ENCODE measurements at places on chromosomes 7 and 10.

- DNase-seq: no peak
Observed at GRCh38 chr7:27661811-27662489, 733 bp downstream of the HIBADH start.

GRCh38 chr7:71851776-71852498 lies 560.2 kb downstream of the CALN1 start:
- DNase-seq: no peak

- no peak for DNase-seq
Observed at GRCh38 chr7:125516194-125516593, 586.6 kb upstream of the POT1 start.

DNA sequence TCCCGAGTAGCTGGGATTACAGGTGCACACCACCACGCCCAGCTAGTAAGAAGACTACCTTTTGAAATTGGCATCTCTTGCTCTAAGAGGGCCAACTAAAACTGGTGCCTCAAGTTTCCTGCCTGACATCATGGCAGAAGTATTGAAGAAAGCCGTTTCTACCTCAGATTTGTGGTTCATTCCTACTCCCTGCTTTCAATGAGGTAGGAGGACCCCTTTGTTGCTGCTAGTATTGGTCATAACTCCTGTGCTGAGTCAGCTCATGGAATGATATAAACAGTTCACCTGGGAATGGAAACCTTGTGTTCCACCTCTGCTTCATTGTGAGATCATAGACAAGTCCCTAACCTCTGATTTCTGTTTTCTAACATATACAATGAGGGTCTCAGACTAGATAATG lies 82.8 kb downstream of the CDK6 start:
- no peak for DNase-seq

GRCh38 chr10:76358743-76359395 lies 927.4 kb downstream of the LRMDA start:
- DNase-seq: no peak

- DNase-seq: no peak
Observed at GRCh38 chr7:137846827-137847567, at the start of gene DGKI. DGKI (minus strand) TSS chr7:137846974.

GRCh38 chr10:69057951-69058297 lies 30.0 kb upstream of the SRGN start:
- DNase-seq: no peak

- DNase-seq: no peak
Observed at GRCh38 chr7:137760111-137760510, 86.7 kb downstream of the DGKI start.

DNA sequence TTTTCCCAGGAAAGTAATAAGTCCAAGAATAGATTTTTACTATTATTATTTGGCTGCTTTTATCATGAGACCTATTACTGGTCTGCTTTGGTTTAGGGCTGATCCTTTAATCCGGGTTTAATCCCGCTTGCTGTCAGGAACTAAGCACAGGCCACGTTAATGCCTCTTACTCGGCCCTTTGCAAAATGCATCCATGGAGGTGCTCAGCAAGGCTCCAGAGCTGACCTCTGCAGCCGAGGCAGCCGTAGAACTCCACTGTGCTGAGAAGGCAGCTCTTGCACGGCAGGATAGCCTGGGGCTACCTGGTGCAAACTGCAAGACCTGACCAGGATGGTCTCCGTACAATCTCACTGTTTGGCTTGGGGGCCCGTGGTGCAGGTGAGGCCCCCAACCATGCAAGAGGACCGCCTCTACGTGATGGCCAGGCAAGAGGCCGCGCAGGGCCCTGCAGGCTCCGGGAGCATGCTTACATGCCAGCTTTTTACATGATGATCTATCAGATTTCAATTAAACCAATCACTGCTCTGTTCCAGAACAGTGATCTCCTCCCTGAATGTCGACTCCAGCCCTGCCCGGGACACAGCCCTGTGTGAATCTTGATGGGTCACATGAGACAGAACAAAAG lies 10.4 kb upstream of the CALML3 start:
- no peak for DNase-seq

- DNase-seq: no peak
Observed at GRCh38 chr7:112757337-112757736, 32.9 kb downstream of the TMEM168 start.

GRCh38 chr7:47428052-47428767 lies 153.7 kb downstream of the TNS3 start:
- no peak for DNase-seq

All from CMK (cell line).